ENCODE measurements at places on chromosomes 7 and 10.
A peak's percentile ranks its signal among the peaks of the same experiment; 100 is the strongest.

GRCh38 chr10:97047083-97047736 is 138.5 kb downstream of the SLIT1 start:
- DNase-seq, result no peak

DNA sequence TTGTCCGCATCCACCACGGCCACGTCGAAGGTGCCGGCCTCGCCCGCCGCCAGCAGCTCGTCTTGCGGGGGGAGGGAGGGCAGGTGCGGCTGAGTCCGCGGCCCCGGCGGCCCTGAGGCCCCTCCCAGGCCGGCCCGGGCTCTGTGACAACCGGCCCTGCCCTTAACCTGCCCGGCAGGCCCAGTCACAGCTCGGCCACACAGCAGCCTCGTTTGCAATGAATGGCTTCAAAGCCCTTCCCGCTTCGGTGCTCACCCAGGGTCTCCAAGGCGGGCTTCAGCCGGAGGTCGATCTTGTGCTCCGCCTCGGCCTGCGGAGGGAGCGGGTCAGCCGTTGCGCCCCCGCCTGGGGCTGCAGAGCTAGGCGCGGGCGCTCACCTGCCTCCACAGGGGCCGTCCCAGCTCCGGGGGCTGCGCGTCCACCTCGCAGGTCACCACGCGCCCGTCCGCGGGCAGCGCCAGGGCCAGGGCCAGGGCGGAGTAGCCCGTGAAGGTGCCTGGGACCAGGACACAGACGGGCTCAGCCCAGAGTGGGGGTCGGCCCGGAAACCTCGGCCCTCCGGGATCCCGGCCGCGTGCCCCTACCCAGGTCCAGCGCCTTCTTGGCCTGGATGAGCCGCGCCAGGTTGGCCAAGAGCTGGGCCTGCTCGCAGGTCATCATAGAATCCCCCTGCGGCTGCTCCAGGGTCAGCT is 928 bp downstream of the COMTD1 start:
- peak; percentile 77 for DNase-seq

- DNase-seq, result peak; percentile 80
These were observed 315.7 kb downstream of the TNS3 start for GRCh38 chr7:47266131-47266706.

GRCh38 chr7:24725554-24726241 is 31.6 kb downstream of the GSDME start:
- DNase-seq, result no peak

DNA sequence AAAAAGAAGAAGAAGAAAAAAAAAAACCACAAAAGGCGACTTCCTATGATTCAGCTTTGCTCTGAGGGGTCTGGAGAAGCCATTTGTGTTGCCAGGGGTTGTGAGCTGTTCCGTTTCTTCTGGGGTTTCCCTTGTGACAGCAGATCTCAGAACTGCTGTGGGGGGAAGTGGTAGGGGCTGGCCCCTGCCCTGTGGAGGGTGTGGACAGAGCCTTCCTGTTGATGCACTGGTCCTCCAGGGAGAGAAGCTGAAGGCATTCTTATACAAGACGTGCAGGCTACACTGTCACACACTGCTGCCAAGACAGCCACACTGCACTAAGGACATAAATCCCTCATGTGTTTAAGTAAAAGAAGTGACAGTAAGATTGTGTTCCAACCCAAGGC is 17.3 kb upstream of the CSGALNACT2 start:
- DNase-seq, result no peak

Measured in NCI-H69 (cell line).